Activated naive CD4-positive, alpha-beta T cell treated with anti-CD3 and anti-CD28 coated beads, Interleukin-2, amount 50 U/mL, for 16 hours (primary cell): ENCODE measurements at places on chromosomes 1 and 21.

- no peak for DNase-seq
These were observed 171.8 kb upstream of the IVNS1ABP start for GRCh38 chr1:185488808-185489207.

DNA sequence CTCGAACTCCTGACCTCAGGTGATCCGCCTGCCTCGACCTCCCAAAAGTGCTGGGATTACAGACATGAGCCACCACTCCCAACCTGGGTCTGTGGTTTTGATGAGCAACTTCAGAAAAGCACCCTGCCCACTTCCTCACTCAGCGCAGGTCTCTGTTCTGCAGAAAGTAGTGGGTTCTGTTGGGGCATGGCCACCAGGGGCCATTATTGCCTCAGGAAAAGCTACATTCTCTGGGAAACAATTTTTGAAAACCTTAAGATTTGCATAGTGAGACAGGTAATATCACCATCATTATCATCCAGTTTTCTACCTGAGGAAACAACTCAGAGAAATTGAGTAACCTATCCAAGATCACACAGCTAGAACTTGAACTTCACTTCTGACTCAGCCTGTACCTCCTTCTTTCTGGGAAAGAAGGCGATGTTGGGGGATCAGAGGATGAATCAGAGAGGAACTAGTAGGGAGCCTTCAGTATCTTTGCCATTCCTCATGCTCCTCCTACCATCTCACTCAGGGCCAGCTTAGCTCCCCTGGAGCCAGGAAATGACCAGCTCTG is 7.1 kb upstream of the NES start:
- no peak for DNase-seq

- DNase-seq = no peak
These were observed 708.4 kb upstream of the ADAMTS5 start for GRCh38 chr21:27675306-27675705.

DNA sequence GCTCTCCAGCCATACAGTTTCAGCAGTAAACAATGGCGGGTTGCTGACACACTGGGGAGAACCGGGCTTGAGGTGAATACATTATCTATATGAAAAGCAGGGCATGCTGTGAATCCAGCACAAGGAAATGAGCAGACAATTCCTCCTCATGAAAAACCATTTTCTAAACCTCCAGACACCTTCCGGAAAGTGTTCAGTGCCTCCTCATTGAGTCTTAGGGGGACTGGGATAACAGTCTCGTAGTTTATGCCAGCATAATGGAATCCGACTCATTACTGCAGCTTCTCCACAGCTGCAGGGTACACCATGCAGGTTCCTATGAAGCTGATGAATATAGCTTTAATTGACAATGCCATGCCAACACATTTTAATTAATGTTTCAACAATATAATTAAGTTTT is 284.1 kb downstream of the BACH1 start:
- no peak for DNase-seq

DNA sequence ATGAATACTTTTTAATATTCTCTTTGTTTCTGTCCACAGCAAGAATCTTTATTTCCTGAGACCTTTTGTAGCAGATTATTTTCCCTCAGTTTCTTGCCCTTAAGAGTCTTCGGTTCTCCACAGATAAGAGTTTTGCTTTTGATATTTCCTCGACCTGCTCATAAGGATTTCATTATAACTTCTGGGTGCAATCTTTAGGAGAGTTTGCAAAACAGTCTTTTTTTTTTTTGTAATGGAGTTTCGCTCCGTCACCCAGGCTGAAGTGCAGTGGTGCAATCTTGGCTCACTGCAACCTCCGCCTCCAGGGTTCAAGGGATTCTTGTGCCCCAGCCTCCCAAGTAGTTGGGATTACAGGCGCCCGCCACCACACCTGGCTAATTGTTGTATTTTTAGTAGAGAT is 10.1 kb upstream of the UBE4B start:
- DNase-seq = no peak

DNA sequence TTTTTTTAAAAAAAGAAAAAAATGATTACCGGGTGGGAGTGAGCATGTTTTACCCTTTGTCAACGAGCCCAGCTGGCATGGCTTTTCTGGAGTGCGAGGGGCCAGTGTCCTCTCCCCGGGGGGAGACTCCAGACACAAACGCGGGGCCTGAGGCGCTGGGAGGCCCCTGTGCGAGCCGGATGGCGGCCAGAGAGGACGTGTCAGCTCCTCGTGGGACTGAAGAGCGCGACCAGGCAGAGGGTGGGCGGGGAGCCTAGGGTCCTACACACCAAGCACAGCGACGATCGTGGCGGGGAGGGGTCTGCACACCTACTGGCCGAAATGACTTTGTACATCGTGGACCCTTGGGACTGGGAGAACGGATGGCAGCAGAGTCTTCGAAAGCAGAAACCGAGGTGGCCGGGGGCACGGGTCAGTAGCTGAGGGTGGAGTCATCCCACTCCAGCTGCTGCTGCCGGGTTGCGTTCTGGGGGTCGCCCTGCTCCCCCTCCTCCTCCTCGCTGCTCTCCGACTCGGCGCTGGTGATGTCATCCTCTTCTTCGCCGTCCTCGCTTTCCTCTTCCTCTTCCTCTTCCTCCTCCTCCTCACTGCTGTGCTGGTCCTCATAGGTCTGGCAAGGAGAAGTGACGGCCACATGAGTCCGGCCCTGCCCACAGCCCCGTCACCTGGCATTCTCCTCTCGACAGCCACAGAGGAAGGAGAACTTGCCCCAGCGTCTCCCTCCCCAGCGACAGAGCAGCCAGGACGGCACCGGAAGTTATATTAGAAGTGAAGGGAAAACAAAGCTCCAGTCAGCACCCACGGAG is 78.8 kb downstream of the PIK3CD start:
- DNase-seq = no peak

- DNase-seq = no peak
These were observed 19.6 kb downstream of the SPSB1 start for GRCh38 chr1:9312168-9312720.

DNA sequence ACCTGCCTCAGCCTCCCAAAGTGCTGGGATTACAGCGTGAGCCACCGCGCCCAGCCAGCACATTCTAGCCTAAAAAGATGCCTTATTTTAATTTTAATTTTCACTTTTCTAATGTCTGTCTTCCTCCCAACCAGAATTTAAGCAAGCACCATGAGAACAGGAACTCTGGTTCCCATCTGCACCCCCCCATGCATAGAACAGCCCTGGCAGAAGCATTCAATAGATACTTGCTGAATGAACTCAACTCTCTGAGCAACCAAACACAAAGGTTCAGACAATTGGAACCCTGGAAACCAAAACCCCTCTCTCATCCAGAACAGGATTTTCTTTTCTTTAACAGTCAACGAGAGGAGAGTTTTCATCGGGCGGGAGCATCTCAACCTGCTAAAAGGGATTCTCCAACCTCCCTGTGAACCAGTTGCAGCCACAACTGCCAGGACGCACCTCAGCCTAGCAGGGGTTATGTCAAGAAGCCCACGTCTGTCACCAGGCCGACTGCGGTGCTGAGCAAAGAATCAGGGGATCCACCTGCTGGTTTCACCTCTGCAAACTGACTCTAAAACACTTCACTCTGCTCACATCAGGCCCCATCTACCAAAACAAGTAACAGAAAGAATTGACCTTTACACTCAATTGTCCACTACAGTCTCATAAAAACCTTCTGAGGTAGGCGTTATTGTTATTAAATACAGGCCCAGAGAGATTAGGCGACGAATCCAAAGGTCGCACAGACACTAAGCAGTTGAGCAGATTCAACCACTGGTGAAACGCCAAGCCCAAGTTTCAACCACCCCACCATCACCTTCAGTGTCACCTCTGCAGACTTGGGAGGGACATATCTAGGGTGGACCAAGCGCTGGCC is 1.7 kb downstream of the KIAA2013 start:
- DNase-seq = no peak

- no peak for DNase-seq
These were observed 61.0 kb downstream of the TIAM1 start for GRCh38 chr21:31283025-31283424.

GRCh38 chr1:179187043-179187442 is 42.4 kb downstream of the ABL2 start:
- DNase-seq = no peak

GRCh38 chr1:205601205-205601604 is 30.6 kb downstream of the ELK4 start:
- no peak for DNase-seq

DNA sequence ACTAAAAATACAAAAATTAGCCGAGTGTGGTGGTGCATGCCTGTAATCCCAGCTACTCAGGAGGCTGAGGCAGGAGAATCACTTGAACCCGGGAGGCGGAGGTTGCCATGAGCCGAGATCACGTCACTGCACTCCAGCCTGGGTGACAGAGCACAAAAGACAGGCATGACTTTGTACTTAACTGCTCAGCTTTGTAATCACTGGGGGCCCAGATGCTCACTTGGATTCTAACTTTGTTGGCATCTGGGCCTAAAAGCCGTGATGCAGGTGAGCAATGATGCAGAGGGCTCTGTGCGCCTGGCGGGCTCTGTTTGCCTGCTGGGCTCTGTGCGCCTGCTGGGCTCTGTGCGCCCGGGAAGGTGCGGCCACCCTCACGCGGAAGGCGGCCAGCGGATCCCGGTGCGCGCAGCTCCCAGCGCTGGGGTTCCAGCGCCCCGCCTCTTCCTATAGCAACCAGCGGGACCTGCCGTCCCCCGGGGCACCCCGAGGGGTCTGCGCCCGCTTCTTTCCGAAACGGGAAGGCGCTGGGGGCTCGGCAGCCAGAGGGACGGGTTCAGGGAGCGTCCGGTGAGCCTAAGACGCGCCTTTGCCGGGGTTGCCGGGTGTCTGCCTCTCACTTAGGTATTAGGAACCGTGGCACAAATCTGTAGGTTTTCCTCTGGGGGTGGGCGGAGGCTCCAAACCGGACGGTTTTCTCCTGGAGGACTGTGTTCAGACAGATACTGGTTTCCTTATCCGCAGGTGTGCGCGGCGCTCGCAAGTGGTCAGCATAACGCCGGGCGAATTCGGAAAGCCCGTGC is 31.7 kb downstream of the PRMT2 start:
- no peak for DNase-seq

DNA sequence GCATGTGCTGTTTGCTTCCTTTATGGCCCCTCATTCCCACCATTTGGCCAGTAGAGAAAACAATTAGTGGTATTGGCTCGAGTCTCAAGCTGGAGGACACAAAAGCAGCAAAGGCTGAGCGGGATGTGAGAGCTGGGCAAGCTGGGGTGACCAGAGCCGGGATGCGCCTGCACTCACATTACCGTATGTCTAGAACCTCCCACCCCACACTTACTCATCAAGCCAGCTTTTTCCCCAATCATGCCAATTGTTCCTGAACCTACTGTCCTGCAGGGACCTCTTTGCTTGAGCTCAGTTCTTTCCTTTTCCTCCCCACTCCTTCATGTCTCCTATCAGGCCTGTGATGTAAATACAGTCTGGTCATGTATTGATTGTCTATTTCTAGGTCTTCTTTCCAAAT is 45.9 kb downstream of the KIRREL1 start:
- no peak for DNase-seq

DNA sequence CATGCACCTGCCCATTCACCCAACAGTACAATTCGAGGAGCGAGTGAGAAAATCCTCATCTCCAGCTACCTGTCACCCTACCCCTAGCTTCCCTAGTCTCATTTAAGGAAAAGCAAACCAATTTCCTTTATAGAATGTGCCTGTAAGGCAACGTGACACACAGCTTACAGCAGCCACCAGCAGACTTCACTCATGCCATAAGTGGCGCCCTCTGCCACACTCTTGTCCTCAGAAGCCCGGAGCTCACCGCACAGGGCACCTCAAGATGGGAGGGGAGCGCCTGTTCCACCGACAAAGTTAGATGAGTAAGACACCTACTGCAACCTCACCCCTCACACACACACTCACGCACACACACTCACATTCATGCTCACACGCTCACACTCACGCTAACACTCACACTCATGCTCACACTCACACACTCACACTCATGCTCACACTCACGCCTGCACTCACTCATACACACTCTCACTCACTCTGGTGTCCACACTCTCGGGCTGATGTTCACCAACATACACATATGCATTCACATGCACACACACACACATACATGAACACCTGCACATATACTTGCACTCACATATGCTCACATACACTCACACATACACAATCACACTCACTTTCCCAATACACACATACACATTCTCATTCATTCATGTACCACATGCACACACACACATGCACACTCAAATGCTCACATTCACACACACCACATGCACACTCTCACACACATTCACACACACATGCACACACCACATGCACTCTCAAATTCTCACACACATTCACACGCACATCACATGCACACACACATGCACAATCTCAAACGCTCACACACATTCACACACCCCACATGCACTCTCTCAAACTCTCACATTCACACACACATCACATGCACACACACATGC is 170.7 kb downstream of the PSMG1 start:
- no peak for DNase-seq

- DNase-seq = no peak
These were observed 79.3 kb upstream of the ATF3 start for GRCh38 chr1:212529211-212529741.

DNA sequence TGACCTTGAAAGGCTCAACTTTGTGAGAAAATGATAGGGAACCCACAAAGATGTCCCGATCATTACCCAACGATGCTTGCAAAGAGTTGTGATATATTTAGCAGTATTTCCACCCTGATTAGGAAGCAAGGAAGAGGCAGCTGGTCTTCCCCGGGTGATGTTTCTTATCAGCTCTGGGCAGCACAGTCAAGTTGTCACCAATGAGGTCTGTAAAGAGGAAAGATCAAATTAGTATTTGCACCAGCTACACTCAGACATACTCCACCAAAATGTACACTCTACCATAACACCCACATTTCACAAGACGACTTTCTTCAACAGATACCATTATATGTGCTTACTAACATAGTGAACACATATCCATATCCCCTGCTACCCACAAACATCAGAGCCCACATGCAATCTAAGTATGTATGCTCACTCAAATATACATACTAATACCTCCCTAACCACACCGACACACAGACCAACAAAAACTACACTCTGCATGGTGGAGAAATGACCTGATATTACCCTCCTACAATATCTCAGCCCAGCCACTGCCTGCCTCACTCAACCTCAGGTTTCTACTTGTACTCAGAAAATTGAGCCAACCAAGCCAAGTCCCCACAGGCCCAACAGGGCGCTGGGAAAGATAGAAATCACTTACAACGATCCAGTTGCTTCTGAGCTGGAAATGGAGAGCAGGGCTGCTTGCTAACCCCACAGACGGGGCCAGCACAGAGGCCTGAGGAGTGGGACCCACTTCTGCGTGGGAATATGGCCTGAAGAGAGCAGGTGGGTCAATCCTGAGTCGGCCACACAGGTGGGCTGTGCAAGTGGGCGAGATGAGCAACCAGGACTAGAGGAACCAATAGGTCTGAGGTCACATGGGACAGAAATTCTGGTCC is 4.6 kb upstream of the BTG2 start:
- DNase-seq = no peak

- no peak for DNase-seq
These were observed 1.1 kb upstream of the TRIM62 start for GRCh38 chr1:33182896-33183295.

- no peak for DNase-seq
These were observed 14.3 kb upstream of the SEC16B start for GRCh38 chr1:177984136-177984525.

- no peak for DNase-seq
These were observed 12.0 kb upstream of the GPR153 start for GRCh38 chr1:6272868-6273267.
